Tibial artery (tissue), 4 donors: ENCODE measurements at places on chromosomes 2 and 18.

DNA sequence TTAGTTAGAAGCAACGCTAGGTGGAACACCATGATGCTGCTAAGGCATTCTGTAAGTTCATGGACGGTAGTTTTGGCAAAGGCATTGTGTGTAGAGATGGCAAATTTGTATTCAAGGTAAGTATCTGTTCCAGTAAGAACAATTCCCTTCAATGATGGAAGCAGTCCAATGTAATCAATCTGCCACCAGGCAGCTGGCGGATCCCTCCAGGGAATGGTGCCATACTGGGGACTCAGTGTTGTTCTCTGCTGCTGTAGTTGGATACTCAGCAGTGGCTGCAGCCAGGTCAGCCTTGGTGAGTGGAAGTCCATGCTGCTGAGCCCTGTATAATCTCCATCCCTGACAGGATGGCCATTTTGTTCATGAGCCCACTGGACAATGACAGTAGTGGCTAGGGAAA, 62.8 kb downstream of the ARL6IP6 start:
- H3K27me3 ChIP-seq: no peaks in the 10 kb centered on the region
- H3K36me3 ChIP-seq: no peaks in the 10 kb centered on the region
- no peaks in the 10 kb centered on the region for H3K4me1 ChIP-seq
- no peak overlapping the region for H3K27ac ChIP-seq

DNA sequence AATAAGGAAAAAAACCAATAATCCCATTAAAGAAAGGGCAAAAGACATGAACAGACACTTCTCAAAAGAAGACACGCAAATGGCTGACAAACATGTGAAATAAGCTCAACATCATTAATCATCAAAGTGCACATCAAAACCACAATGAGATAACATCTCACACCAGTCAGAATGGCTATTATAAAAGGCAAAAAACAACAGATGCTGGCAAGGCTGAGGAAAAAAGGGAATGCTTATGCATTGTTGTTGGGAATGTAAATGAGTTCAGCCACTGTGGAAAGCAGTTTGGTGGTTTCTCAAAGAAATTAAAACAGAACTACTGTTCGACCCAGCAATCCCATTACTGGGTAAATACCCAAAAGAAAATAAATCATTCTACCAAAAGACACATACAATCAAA, 285.6 kb downstream of the NR4A2 start:
- no peaks in the 10 kb centered on the region for H3K4me1 ChIP-seq
- no peaks in the 10 kb centered on the region for H3K36me3 ChIP-seq
- no peak for DNase-seq
- no peaks in the 10 kb centered on the region for H3K27me3 ChIP-seq
- H3K27ac ChIP-seq: no peak overlapping the region

GRCh38 chr18:11859903-11860407, 8.7 kb downstream of the CHMP1B start:
- no peaks in the 10 kb centered on the region for H3K4me1 ChIP-seq
- no peaks in the 10 kb centered on the region for H3K27me3 ChIP-seq
- no peak overlapping the region for H3K4me3 ChIP-seq
- no peak for DNase-seq
- H3K27ac ChIP-seq: no peak overlapping the region
- H3K36me3 ChIP-seq: peaks cover 6% of the 10 kb centered on the region

- H3K27ac ChIP-seq: no peak overlapping the region
- H3K4me1 ChIP-seq: no peaks in the 10 kb centered on the region
- no peak for DNase-seq
- no peaks in the 10 kb centered on the region for H3K36me3 ChIP-seq
- H3K4me3 ChIP-seq: no peak overlapping the region
These were observed 31.0 kb upstream of the ZEB2 start for GRCh38 chr2:144550911-144551310.

DNA sequence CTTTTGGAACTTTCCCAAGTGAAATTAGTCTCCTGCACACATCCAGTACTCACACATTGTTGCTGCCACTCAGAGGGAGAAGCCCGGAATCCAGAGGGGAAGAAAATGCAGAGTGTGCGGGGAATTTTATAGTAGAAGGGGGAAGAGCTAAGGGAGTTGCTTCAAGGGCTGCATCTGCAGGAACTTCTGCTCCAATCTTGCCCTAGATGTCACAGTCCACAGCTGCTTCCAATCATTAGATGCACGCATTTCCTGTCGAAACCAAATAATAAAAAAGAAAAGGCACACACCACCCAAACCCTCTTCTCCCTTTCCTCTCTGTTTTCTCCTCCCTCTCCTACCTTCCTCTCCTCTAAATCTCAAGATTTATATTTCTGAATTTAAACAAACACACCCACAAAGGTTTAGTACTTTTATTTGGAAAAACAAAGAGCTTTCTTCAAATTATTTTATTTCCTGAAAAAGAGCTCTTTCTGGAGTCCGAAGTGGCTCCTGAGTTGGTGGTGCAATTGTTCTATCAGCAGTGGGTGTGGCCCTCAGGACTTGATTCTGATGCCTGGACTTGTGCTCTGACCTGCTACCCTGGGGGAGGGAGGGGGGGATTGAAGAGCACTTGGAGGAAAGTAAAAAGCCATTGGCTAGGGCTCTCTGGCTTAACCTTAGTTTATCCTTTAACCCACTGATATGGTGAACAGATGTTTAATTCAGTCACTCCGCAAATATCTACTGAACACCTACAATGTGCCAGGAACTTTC, 72.0 kb downstream of the KCNE4 start:
- H3K4me1 ChIP-seq: no peaks in the 10 kb centered on the region
- H3K27me3 ChIP-seq: no peaks in the 10 kb centered on the region
- no peak for DNase-seq
- H3K36me3 ChIP-seq: no peaks in the 10 kb centered on the region
- no peak overlapping the region for H3K4me3 ChIP-seq
- no peak overlapping the region for H3K27ac ChIP-seq

- DNase-seq: no peak
- H3K27me3 ChIP-seq: no peaks in the 10 kb centered on the region
- H3K4me3 ChIP-seq: no peak overlapping the region
- H3K36me3 ChIP-seq: no peaks in the 10 kb centered on the region
- no peak overlapping the region for H3K27ac ChIP-seq
These were observed 43.1 kb upstream of the PTH2R start for GRCh38 chr2:208363485-208363884.

DNA sequence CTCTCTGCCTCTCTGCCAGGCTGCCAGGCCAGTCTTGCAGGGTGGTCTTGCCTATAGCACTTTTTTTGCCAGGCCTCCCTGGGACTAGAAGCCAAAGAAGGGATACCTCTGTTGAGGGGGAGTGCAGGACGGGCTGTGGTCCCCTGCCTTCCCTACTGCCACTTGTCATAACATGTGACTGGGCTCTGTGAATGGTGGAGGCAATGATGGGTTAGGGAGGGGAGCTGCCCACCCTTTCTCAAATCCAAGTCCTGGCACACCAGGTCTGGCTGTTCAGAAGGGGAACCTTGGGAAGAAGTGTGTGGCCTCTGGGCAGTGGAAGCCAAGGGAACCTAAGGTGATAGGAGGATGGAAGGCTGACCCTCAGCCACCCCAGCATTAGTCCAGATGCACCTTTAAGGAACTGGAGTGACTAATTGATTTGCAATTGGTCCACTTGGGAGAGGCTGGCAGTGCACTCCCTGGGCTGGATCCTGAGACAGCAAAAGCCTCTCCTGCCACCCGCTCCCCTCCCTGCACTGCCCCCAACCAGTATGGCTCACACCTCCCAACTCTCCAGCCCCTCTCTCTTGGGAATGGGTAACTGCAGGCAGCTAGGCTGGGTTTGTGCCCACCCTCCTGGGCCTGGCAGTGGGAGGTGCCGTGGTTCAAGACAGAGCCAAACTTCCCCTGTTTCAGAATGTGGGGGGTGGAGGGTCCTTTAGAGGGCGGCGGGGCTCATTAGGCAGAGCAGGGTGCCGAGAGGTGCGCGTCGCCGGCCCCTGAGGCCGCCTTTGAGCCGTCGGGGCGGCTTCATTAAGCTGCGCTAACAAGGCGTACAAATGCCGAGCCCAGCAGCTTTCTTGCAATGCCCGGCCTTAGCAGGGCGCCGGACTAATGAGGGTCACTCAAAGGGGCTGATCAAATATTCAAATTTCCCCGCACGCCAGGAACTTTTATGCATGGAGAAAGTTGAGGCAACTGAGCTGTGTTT, 4.5 kb upstream of the SIX3 start:
- peaks cover 61% of the 10 kb centered on the region for H3K4me1 ChIP-seq
- H3K36me3 ChIP-seq: no peaks in the 10 kb centered on the region
- no peak for DNase-seq
- peaks cover 100% of the 10 kb centered on the region for H3K27me3 ChIP-seq

- no peaks in the 10 kb centered on the region for H3K4me1 ChIP-seq
- no peaks in the 10 kb centered on the region for H3K27me3 ChIP-seq
- no peaks in the 10 kb centered on the region for H3K36me3 ChIP-seq
- DNase-seq: no peak
- no peak overlapping the region for H3K4me3 ChIP-seq
- no peak overlapping the region for H3K27ac ChIP-seq
These were observed 22.6 kb upstream of the DYTN start for GRCh38 chr2:206740800-206741199.

DNA sequence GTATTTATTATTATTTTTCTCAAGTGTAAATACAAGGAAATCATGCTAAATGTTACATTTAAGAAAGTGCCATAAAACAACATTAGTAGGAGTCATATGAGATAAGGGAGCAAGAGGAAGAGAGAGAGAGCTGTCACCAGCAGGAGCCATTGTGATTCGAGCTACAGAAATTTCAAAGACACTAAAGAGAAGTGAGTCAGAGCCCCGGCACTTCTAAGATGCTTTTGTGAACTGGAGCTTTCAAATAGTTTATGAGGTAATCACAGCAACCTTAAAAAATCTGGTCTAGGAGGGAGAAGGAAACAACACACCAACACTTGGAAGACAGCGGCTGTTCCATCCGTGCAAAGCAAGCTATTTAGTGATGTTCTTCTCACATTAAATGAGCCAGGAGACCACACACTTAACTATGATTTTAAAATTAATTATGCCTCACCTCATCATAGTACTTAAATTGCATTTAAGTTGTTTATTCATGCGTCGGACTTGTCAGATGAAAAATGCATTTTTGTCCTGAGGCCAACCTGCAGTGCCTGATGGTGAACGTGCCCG, 382.7 kb upstream of the SALL3 start:
- no peaks in the 10 kb centered on the region for H3K36me3 ChIP-seq
- DNase-seq: no peak
- no peak overlapping the region for H3K27ac ChIP-seq
- no peaks in the 10 kb centered on the region for H3K27me3 ChIP-seq
- no peak overlapping the region for H3K4me3 ChIP-seq

GRCh38 chr2:128690431-128690830, 371.8 kb upstream of the HS6ST1 start:
- H3K4me3 ChIP-seq: no peak overlapping the region
- no peaks in the 10 kb centered on the region for H3K36me3 ChIP-seq
- no peak overlapping the region for H3K27ac ChIP-seq
- peak; percentile 35 for DNase-seq

- no peak overlapping the region for H3K27ac ChIP-seq
- no peaks in the 10 kb centered on the region for H3K4me1 ChIP-seq
- no peaks in the 10 kb centered on the region for H3K27me3 ChIP-seq
- no peaks in the 10 kb centered on the region for H3K36me3 ChIP-seq
- no peak overlapping the region for H3K4me3 ChIP-seq
These were observed 8.7 kb upstream of the INPP1 start for GRCh38 chr2:190334479-190335224.

GRCh38 chr2:61662990-61663389, 124.8 kb upstream of the XPO1 start:
- H3K36me3 ChIP-seq: no peaks in the 10 kb centered on the region
- DNase-seq: no peak
- H3K4me1 ChIP-seq: no peaks in the 10 kb centered on the region

GRCh38 chr2:133586978-133587377, 18.7 kb upstream of the NCKAP5 start:
- DNase-seq: no peak
- H3K27me3 ChIP-seq: no peaks in the 10 kb centered on the region
- H3K4me3 ChIP-seq: no peak overlapping the region
- H3K4me1 ChIP-seq: peaks cover 15% of the 10 kb centered on the region
- H3K27ac ChIP-seq: no peak overlapping the region

DNA sequence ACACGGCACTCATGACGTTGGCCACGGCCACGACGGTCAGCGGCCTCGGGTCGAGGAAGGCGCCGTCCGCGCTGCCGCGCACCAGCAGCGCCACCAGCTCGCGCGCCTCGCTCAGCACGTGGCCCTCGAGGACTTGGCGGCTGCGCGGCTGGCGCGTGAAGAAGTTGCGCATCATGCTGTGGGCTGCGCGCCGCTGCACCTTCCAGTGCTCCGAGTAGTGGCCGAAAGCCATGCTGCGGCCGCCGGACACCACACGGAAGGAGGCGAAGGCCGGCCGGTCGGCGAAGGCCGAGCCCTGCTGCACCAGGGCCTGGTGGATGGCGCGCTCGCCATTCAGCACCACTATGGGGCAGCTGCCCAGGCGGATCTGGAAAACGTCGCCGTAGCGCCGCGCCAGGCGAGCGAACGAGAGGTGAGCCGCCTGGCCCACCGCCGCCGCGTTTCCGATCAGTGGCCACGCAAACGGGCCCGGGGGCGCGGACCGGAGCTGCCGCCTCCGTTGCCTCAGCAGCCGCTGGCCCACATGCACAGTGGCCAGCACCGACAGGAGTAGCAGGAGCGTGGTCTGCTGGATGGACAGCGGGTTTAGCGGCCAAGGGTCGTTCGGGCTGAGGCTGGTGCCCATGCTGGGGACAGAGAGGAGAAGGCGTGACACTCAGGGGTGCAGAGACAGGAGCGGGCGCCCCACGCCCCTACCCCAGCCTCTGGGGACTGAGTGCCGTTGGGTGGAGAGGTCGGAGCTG, 1.0 kb downstream of the CYP1B1 start:
- DNase-seq: no peak
- peak overlapping the region; percentile 61 for H3K4me3 ChIP-seq
- H3K4me1 ChIP-seq: peaks cover 30% of the 10 kb centered on the region

- H3K27me3 ChIP-seq: no peaks in the 10 kb centered on the region
- no peaks in the 10 kb centered on the region for H3K36me3 ChIP-seq
- no peak overlapping the region for H3K27ac ChIP-seq
- no peaks in the 10 kb centered on the region for H3K4me1 ChIP-seq
These were observed 62.1 kb downstream of the SMAD4 start for GRCh38 chr18:51092117-51092516.

DNA sequence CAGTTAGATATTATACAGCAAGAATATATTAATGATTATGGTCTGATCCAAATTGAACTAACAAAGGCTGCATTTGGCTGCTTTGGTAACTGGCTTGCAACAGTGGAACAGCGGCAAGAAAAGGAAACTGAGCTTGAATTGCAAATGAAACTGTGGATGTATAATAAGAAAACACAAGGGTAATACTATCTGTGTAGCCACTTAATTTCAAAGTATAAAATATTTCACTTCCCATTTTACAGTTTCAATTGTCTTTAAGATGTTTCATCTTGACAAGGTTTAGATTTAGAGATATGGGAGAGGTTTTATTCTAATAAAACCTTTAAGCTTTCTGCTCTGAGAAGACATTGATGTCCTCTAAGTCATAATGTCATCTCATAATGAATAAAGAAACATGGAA, 23.8 kb downstream of the WDR75 start:
- peaks cover 11% of the 10 kb centered on the region for H3K4me1 ChIP-seq
- H3K27ac ChIP-seq: no peak overlapping the region
- H3K27me3 ChIP-seq: no peaks in the 10 kb centered on the region

- H3K36me3 ChIP-seq: no peaks in the 10 kb centered on the region
- DNase-seq: no peak
- no peaks in the 10 kb centered on the region for H3K27me3 ChIP-seq
- H3K27ac ChIP-seq: peak overlapping the region; percentile 12
- H3K4me3 ChIP-seq: no peak overlapping the region
- H3K4me1 ChIP-seq: peaks cover 100% of the 10 kb centered on the region
These were observed 28.1 kb downstream of the EPAS1 start for GRCh38 chr2:46325182-46325928.
